ENCODE measurements at places on chromosomes 2 and 18. TPM values are rescaled to one million over a fixed set of nuclear protein-coding genes. Genes with fewer than 3 reads are reported as not detected.

The FHOD3 gene
- 11.1 TPM for polyA plus RNA-seq

The ZAP70 gene
- 3.9 TPM for polyA plus RNA-seq

The ALPP gene
- polyA plus RNA-seq = not detected

The DAPL1 gene
- polyA plus RNA-seq = 426 TPM

The NEU2 gene
- not detected for polyA plus RNA-seq

The POTEC gene
- not detected for polyA plus RNA-seq

The FEV gene
- not detected for polyA plus RNA-seq

The DNAJC27 gene
- 1.4 TPM for polyA plus RNA-seq

The CCBE1 gene
- polyA plus RNA-seq = 0.18 TPM

The GRB14 gene
- 4.0 TPM for polyA plus RNA-seq

The HMSD gene
- 0.55 TPM for polyA plus RNA-seq

The NGEF gene
- 8.4 TPM for polyA plus RNA-seq

All from esophagus (tissue), 2 donors.